Hematopoietic multipotent progenitor cell treated with erythropoietin and hydrocortisone succinate and interleukin-3 and kit ligand, for 15 days (in vitro differentiated cells): ENCODE measurements at places on chromosomes 2 and 18.
A peak's percentile ranks its signal among the peaks of the same experiment; 100 is the strongest.

- DNase-seq: no peak
These were observed 114.7 kb upstream of the RAB6C start for GRCh38 chr2:129864719-129865118.

DNA sequence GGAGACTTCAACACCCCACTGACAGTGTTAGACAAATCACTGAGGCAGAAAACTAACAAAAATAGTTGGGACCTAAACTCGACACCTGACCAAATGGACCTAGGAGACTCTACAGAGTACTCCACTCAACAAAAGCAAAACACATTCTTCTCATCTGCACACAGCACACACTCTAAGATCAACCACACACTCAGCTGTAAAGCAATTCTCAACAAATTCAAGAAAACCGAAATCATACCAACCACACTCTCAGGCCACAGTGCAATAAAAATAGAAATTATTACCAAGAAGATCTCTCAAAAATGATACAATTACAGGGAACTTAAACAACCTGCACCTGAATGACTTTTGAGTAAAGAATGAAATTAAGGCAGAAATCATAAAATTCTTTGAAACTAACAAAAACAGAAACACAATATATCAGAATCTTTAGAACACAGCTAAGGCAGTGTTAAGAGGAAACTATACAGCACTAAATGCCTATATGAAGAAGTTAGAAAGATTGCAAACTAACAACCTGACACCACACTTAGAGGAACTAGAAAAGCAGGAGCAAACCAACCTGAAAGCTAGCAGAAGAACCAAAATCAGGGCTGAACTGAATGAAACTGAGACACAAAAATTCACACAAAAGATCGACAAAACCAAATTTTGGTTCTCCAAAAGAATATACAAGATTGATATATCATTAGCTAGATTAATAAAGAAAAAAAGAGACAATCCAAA lies 46.3 kb downstream of the RTTN start:
- no peak for DNase-seq

GRCh38 chr18:58723810-58724602 lies 52.7 kb downstream of the MALT1 start:
- DNase-seq: no peak

GRCh38 chr2:39837856-39838453 lies 58.9 kb upstream of the THUMPD2 start:
- DNase-seq: peak; percentile 14

GRCh38 chr2:15389895-15390294 lies 171.2 kb downstream of the NBAS start:
- no peak for DNase-seq
